Activated gamma-delta T cell (primary cell): ENCODE measurements at places on chromosomes 11 and 22.

GRCh38 chr11:47991266-47991830, 11.0 kb downstream of the PTPRJ start:
- DNase-seq: no peak

DNA sequence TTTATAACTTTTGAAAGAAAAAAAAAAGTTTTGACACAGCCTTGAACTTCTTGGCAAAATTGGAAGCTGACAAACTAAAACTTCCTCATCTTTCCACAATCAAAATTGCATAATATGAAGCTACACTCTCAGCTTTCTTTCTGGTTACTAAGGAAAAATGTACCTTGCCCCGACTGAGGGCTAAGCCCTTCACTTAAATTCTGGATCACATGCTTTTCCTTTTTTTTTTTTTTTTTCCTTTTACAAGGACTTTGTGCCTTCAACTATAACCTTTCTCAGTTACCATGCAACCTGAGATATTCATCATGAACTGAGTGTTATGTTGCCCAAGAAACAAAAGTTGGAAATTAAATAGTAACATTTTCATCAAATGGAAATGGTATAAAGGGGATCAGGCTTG, 188.5 kb upstream of the CARD18 start:
- DNase-seq: no peak

- no peak for DNase-seq
These were observed 548.2 kb downstream of the TBC1D22A start for GRCh38 chr22:47310601-47311000.

DNA sequence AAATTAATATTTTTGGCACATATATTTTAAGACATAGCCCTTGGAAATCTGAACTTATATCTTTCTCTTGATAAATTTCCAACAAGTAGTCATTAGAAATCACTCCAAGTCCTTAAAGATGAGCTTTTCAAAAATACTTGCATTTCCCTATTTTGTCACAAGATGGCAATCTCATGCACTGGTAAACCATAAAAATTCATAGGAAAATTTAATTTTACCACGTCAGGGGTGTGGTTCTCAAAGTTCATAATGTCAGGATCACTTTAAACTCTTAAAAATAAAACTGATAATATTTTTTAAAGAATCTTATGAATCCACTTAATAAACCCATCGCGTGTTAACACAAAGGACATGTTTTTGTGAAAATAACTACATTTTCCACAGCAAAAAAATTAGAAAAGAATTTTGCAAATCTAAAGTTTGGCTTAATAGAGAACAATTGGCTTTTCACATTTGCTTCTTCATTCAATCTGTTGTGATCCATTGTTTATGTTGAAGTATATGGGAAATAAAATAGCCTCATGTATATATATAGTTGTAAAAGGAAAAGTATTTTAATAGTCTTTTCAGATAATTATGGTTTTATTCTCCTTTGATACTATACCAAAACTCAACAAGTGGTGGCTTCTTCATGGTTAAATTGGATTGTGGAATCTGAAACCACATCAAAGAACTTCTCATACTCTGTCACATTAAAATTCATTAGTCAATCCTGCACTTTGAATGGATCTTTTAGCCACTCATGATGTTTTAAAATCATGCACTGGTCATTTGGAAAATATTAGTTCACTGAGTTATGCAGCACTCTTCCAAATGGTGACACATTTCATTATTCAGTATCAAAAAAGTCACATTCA, 169.1 kb downstream of the CADM1 start:
- DNase-seq: no peak

- no peak for DNase-seq
These were observed 210.7 kb downstream of the NELL1 start for GRCh38 chr11:20880094-20880493.

GRCh38 chr22:21942407-21943343, 10.0 kb downstream of the PPM1F start:
- DNase-seq: no peak

DNA sequence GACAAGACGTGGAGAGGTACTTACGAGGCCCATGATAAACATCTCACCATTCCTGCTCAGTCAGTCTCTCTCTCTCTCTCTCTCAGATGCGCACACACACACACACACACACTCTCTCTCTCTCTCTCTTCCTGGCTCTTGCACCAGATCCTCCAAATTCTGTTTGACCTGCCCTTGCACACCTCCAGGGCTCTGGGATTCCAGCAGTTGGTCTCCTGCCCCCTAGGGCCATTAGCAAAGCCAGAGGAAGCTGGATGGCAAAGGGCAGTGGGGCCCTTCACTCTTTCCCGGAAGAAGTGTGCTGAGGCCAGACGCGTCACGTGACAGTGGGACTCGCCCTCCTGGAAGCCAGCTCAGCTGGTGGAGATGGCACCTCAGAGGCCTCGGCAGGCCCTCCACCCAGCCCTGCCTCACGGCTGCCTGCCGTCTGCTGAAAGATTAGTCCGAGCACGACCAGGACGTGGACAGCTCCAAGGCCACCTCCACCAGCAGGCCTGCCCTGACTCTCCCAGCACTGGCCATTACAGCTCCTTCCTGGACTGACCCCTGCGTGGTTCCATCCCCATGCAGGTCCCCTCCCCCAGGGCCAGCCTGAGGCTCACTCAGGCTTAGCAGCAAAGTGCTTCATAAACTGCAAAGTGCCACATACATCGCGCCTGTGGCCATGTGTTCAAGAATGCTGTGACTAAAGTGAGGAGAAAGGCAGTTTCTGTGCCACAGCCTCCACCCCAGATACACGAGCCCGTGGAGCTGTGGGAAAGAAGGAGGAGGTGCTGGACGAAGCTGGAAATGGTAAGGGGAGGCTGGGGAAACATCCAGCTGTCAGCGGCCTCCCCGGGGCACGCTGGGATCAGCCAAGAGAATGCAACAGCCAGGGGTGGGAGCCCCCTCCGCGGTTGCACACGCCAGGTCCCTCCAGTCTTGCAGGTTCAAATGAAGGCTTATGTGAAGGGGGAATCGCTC, 3.7 kb downstream of the PDGFB start:
- DNase-seq: no peak
